Myometrial cell (primary cell): ENCODE measurements at places on chromosomes 4 and X. TPM values are rescaled to one million over a fixed set of nuclear protein-coding genes. Genes with fewer than 3 reads are reported as not detected.

The EDA gene
- under 0.01 TPM in 1 of 2 replicates, not detected in the other for total RNA-seq

The SPANXA2 gene
- total RNA-seq = not detected in 2 replicates

The GLRA2 gene
- not detected in 2 replicates for total RNA-seq

The FTSJ1 gene
- total RNA-seq = 119 and 132 TPM in 2 replicates

The PPBP gene
- not detected in 2 replicates for total RNA-seq

The SOD3 gene
- total RNA-seq = 1.4 and 5.3 TPM in 2 replicates

The CT45A10 gene
- not detected in 2 replicates for total RNA-seq

The WFS1 gene
- 31.9 and 41.2 TPM in 2 replicates for total RNA-seq

The SHROOM4 gene
- 0.86 and 1.2 TPM in 2 replicates for total RNA-seq

The EREG gene
- total RNA-seq = 0.58 and 0.89 TPM in 2 replicates

The ADGRG4 gene
- not detected in 2 replicates for total RNA-seq

The MTCP1 gene
- 0.86 and 1.4 TPM in 2 replicates for total RNA-seq

The MSANTD1 gene
- not detected in 2 replicates for total RNA-seq

The MAGEA1 gene
- total RNA-seq = not detected in 2 replicates
